ENCODE measurements at places on chromosomes 11 and 22.

DNA sequence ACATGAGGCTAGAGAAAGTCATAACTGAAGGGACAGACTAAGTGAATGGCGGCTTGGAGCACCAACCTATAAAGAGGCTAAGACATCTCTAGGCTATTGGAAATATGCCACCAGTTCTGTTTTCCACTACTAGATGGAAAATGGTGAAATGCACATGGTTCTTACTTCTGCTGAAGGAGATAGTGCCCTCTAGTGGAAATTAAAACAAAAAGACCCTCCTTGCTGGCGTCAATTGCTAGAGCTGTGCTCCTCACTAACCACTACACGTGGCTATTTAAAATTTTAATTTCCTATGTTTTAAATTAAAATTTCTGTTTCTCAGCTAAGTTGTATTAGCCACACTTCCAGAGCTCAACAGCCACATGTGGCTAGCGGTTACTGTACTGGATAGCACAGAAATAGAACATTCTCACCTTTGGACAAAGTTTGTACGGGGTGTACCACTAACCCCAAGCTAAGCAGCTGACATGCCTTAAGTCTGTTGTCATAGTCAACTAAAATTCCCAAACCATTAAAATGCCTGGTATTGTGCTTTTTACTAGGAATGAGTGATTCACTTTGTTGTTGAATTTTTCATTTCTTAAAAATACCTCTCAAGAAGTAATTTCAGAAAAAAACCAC, 34.1 kb upstream of the CALCA start:
- peak; percentile 26 for DNase-seq

- DNase-seq: no peak
These were observed 173.1 kb upstream of the API5 start for GRCh38 chr11:43138621-43139140.

DNA sequence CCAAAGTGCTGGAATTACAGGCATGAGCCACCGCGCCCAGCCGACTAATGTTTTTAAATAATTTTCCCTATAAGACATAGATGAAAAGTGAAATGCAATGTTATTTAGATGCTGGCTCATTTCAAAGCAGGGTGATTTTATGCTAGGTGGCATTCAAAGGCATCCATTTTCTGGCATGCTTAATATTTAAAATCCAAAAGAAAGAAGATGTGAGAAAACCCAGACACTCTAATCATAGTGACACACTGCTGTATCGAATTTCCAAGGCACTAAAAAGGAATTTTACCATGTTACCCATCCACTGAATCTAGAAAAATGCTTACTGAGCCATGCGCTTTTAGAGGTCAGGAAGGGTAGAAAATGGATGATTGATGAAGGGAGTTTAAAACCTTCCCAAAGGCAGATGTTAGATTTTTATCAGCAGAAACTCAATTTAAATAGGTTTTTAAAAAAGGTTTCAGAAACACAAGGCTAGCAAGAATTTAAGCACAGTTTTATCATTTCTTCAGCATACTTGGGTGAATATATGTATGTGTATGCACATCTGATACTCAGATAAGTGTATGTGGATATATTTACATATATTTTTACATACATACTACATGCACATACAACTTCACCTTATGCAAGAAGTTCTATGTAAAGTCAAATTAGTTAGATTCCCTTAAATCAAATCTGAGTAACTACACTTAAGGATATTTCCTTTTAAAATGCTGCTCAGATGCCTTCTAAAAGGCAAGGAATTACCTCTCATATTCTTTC, 24.1 kb upstream of the CCDC89 start:
- DNase-seq: no peak

DNA sequence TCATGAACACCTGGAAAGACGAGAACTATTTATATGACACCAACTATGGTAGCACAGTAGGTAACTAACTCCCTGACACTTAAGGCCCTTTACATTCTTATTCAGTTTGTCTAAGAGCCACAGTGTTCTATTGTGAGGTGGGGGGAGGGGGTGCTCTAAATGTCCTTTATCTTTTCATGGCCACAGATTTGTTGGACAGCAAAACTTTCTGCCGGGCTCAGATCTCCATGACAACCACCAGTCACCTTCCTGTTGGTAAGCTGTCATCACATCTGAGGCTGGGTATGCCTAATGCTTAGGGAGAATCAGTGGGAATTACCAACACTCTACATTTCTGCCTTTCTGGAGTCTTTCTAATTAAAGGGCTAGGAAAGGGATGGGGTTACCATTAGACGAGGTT, 30.7 kb downstream of the EHF start:
- DNase-seq: no peak

- no peak for DNase-seq
These were observed at the start of gene SPI1 for GRCh38 chr11:47378010-47378835. Gene SPI1 (minus strand): TSS chr11:47378547. CDS start chr11:47378353, 194 bp downstream.

DNA sequence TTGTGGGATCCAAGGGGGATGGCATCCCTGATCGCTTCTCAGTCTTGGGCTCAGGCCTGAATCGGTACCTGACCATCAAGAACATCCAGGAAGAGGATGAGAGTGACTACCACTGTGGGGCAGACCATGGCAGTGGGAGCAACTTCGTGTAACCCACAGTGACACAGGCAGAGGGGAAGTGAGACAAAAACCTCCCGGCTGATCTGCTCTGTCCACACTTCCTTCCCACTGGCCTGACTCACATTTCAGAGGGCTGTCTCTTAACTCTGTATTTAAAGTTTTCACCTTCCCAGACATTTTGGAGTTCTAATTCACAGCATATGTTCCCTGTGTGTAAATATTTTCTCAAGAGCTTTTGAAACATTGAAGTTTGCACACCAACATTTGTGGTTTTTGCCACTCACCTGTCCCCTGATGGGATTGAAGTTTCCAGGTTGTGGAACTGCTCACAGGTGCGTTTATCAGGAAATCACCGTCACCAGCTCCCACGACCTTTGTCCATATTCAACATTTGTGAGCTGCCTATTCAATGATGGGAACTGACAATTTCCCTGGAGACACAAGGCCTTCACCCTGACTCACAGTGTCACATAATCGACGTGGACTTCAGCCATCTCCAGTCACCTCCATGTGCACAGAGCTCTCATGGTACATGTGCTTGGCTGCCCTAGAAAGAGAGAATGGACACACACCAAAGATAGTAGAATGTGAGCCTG, 99.2 kb downstream of the VPREB1 start:
- no peak for DNase-seq

- peak; percentile 85 for DNase-seq
These were observed 55.2 kb downstream of the SLC1A2 start for GRCh38 chr11:35363854-35364780.

DNA sequence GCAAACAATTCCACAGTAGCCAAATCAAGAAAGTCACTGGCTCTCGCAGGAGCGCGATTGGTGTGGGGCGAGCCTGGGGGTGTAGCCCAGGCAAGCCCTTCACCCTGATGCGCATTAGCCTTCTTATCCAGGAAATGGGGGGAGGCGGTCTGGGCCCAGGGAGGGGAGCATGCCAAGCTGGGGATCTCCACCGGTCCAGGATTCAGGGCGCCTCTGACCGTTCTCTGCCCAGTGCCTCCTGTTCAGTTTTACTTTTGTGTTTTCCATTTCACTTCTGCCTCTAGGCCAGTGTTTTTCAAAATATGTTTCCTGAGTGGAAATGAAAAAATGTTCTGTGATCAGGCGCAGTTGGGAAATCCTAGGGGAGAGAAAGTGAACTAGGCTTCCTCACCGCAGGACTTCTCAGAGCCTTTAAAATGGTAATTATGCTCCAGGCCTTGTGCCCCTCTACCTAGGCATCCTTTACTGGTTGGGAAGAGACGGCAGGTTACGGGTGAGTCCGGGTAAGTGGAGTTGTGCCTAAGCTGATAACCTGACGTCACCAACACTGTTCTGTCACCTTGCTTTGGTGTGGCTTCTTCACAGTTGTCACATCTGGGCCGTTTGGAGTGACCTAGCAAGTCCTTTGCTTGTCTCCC, 18.4 kb downstream of the LRP5 start:
- DNase-seq: no peak

DNA sequence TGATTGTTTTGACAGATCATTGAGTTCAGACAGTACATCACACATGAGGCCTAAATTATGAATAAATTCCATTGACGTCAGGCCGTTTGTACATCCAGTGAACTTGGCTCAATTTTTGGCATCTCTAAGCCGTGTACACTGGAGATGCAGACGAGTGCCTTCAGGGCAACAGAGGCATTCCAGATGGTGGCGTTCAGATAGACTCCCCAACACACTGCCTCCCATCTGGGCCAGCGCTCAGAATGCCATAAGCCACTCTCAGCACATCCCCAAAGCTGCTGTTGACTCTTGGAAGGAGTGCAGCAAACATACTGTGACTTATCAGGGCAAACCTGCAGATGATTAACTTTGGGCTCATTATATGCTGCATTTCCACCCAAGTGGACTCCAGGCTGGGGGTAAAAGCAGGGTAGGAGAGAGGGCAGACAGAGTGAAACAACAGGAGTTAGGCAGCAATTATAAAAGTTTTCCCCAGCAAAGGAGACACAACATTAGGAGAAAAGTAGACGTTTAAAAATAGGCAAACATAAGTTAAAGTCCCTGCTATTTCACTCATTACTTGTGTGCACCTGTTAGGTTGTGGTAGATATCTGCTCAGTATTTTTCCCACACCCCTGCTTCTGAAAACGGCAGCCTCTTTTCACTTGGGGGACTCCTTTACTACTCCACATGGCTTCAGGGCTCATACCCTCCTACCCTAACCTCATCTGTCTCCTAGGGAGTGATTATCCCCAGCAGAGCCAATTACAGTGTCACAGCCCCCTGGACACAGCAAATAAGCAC, 60.2 kb upstream of the PDE3B start:
- DNase-seq: no peak

GRCh38 chr22:49327411-49328117, 500.1 kb downstream of the BRD1 start:
- DNase-seq: no peak

DNA sequence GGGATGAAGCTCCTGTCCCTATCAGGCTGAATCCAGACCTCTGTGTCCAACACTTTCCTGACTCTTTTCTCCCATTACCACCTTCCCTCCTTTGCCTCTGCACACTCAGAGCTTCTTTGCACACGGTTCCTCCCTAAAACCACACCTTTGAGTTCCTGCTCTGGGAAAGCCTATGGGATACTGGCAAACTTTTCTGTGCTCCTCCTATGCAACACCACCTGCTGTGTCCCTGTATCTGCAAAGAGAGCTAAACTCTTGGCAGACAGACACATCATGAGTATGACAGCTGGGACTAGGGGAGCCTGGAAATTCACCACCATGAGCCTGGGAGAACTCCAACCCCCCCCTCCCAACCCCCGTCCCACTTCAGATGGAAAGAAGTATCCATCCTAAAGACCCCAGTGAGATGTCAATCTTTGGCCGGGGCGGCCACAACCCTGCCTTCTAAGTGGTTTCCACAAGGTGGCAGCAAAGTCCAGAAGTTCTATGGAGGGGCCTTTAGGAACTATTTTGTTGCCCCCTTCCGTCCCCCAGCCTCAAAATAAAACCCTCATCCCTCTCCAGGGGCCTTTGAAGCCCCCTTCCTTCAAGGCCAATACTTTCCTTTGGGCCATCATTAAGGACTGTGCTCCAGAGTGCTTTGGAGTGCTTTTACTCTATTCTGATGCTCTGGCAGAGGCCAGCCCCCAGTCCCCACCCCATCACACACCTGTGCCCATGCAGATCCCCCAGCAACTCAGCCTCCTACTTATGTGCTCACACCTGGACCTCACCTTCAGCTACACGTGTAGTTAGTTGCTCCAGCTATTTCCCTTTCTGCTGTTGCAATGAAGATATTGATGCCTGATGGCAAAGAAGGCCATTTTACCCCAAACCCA, 19.4 kb downstream of the HTR3A start:
- DNase-seq: no peak

DNA sequence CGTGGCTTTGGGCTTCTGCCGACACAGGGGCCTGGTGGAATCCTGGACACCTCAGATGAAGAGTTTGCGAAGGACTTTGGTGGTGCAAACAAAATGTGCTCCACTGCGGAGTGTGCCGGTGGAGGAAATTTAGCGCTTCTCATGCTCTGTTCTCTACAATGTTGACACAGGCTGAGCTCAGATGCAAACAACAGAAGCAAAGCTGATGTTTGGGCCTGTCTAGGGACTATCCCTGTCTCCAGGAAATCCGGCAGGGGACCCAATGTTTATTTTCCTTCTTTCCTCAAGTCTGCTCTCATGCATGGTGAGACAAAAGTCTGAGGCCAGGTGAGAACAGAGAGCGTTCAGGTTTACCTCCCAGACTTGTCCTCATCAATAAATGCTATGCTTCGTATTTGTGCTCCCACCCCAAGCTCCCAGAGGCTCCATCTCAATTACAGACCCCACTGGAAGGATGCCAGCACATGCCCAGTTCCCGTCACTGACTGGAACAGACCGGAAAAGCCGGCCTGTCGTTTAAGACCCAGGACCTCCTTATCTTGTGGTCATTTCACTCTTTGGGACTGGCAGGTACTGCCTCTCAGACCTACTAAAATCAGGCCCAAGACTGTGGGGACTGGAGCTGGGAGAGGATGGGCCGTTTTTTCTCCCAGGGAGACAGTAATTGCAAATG, 105.7 kb upstream of the B3GAT1 start:
- DNase-seq: no peak

GRCh38 chr11:28858076-28858475, 749.9 kb downstream of the METTL15 start:
- no peak for DNase-seq

DNA sequence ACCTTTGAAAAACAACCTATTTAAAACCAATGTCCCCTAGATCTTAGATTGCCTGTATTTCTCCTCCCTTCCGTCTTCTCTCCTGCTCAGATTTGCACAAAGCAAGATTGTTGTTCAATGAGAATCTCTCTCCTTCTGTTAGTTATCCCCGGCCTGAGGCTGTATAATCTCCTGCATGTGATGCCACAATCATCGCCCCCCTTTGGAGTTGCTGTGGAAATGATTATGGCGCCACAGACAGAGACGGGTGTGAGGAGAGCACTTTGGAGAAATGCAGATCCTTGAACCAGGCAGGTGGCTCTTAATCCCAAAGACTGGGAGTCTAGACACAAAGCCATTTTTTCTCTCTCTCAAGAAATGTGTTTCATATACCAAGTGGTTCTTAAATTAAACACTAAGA, 941.3 kb downstream of the OPCML start:
- no peak for DNase-seq

GRCh38 chr11:72736452-72737069, 15.6 kb downstream of the ARAP1 start:
- DNase-seq: peak; percentile 77

- peak; percentile 70 for DNase-seq
These were observed 849.1 kb upstream of the API5 start for GRCh38 chr11:42462558-42463310.

- no peak for DNase-seq
These were observed 38.4 kb upstream of the EMID1 start for GRCh38 chr22:29167032-29167911.

DNA sequence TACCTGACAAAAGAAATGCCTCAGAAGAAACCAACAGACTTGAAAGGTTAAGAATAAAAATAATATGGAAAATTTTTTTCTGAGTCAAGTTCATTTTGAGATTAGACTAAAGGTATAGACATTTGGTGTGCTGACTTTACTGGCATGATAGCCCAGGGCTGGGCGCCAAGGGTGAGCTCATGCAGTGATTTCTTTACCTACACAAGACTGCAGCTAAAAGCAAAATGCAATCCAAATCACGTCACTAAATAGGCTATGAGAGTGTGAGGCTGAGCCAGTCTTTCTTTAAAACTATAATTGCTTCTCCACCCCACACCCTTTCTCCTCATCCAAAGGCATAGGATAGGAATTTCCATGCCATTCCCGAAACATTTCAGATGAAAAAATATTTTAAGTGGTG, 196.5 kb downstream of the FAM76B start:
- DNase-seq: no peak

GRCh38 chr22:42719133-42719532, 1.5 kb downstream of the A4GALT start:
- DNase-seq: no peak

GRCh38 chr11:69055598-69056516, 7.1 kb downstream of the TPCN2 start:
- no peak for DNase-seq
